ENCODE measurements at places on chromosomes 3 and 15.
A peak's percentile ranks its signal among the peaks of the same experiment; 100 is the strongest.

DNA sequence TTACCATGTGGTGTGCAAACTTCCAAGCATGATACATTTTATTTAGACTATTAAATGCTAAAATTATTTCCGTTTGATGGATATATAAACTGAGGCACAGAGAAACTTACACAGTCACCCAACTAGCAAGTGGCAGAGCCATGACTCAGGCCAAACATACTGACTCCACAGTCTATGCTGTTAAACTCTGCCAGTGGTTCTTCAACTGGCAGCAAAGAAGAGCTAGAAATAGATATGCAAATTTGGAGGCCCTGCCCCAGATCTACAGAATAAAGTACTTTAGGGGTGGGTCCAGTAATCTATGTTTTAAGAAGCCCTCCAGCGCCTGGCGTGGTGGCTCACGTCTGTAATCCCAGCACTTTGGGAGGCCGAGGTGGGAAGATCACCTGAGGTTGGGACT is 400.0 kb downstream of the FOXP1 start:
- no peak for DNase-seq
- peaks cover 32% of the 10 kb centered on the region for H3K36me3 ChIP-seq
- H3K27me3 ChIP-seq, result no peaks in the 10 kb centered on the region
- no peak overlapping the region for H3K27ac ChIP-seq
- H3K4me1 ChIP-seq, result no peaks in the 10 kb centered on the region

DNA sequence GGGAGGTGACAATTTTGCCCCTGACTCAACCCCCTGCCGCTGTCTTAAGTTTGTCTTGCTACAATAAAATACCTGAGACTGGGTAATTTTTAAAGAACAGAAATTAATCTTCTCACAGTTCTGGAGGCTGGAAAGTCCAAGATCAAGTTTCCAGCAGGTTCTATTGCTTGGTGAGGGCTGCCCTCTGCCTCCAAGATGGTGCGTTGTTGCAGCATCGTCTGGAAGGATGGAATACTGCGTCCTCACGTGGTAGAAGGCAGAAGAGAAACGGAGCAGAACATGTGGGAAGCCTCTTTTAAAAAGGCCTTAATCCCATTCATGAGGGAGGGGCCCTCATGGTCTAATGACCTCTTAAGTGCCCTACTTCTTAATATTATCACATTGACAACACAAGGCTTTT is 87.3 kb upstream of the SNTN start:
- no peaks in the 10 kb centered on the region for H3K36me3 ChIP-seq
- no peaks in the 10 kb centered on the region for H3K27me3 ChIP-seq
- no peak overlapping the region for H3K27ac ChIP-seq
- no peak for DNase-seq
- no peaks in the 10 kb centered on the region for H3K4me1 ChIP-seq

- no peaks in the 10 kb centered on the region for H3K36me3 ChIP-seq
- H3K4me1 ChIP-seq, result no peaks in the 10 kb centered on the region
- H3K27me3 ChIP-seq, result no peaks in the 10 kb centered on the region
Measured at GRCh38 chr3:151248772-151249337, 29.5 kb downstream of the P2RY14 start.

DNA sequence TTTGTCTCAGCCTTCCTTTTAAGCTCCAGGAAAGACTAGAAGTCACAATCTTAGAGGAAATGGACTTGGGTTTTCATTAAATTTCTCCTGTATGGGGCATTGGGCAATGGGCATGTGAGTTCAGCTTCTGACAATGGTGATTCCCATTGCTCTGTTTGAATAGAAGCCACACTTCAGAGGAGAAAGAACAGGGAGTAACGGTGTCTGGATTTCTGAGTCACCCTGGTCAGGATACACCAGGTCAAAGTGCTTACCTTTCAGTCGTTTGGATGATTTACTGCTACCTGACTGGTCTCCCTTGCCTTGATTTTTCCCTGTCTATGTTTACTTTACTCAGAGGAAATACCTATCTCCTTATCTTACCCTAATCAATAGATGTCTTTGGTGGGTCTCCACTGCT is 111.7 kb upstream of the VEPH1 start:
- no peaks in the 10 kb centered on the region for H3K36me3 ChIP-seq
- H3K27me3 ChIP-seq, result no peaks in the 10 kb centered on the region
- no peak overlapping the region for H3K4me3 ChIP-seq
- H3K27ac ChIP-seq, result no peak overlapping the region

DNA sequence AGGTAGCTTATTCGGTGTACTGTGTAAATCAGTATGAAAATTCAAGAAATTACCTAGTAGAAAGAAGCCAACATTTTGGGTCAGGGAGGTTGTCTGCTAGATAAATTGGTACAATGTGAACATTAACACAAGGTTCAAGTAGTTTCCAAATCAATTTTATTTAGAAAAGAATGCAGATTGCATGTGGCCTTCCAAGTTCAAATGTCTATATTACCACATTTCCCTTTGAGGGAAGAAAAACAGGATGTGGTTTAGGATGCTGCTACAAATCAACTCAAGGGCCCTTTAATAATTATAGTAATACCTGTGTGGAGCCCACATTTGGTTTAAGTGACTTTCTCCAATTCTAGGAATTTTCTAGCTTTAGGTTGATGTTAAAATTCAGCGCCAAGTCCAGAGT is 57.5 kb downstream of the CADPS start:
- no peaks in the 10 kb centered on the region for H3K27me3 ChIP-seq
- no peak overlapping the region for H3K27ac ChIP-seq
- DNase-seq, result no peak
- no peaks in the 10 kb centered on the region for H3K36me3 ChIP-seq
- peaks cover 2% of the 10 kb centered on the region for H3K4me1 ChIP-seq

- no peak overlapping the region for H3K4me3 ChIP-seq
- H3K27me3 ChIP-seq, result no peaks in the 10 kb centered on the region
- H3K4me1 ChIP-seq, result peaks cover 3% of the 10 kb centered on the region
- peaks cover 8% of the 10 kb centered on the region for H3K36me3 ChIP-seq
- H3K27ac ChIP-seq, result no peak overlapping the region
- no peak for DNase-seq
Measured at GRCh38 chr3:38985981-38986380, 65.8 kb downstream of the SCN11A start.

GRCh38 chr15:35307676-35308075 is 222.6 kb upstream of the NANOGP8 start:
- no peaks in the 10 kb centered on the region for H3K4me1 ChIP-seq
- H3K27ac ChIP-seq, result no peak overlapping the region
- H3K27me3 ChIP-seq, result no peaks in the 10 kb centered on the region
- DNase-seq, result no peak
- no peak overlapping the region for H3K4me3 ChIP-seq
- H3K36me3 ChIP-seq, result no peaks in the 10 kb centered on the region

- no peak for DNase-seq
- H3K36me3 ChIP-seq, result 0 out of 3 replicates have a peak, but pooled peaks cover 2% of the 10 kb centered on the region
- no peak overlapping the region for H3K27ac ChIP-seq
- no peaks in the 10 kb centered on the region for H3K4me1 ChIP-seq
- H3K4me3 ChIP-seq, result no peak overlapping the region
Measured at GRCh38 chr3:39843440-39843839, 34.0 kb downstream of the MYRIP start.

GRCh38 chr15:63600001-63600615 is 2.9 kb downstream of the FBXL22 start:
- H3K4me3 ChIP-seq, result peak overlapping the region; percentile 62
- peaks cover 3% of the 10 kb centered on the region for H3K27me3 ChIP-seq
- no peaks in the 10 kb centered on the region for H3K36me3 ChIP-seq
- DNase-seq, result peak; percentile 51

DNA sequence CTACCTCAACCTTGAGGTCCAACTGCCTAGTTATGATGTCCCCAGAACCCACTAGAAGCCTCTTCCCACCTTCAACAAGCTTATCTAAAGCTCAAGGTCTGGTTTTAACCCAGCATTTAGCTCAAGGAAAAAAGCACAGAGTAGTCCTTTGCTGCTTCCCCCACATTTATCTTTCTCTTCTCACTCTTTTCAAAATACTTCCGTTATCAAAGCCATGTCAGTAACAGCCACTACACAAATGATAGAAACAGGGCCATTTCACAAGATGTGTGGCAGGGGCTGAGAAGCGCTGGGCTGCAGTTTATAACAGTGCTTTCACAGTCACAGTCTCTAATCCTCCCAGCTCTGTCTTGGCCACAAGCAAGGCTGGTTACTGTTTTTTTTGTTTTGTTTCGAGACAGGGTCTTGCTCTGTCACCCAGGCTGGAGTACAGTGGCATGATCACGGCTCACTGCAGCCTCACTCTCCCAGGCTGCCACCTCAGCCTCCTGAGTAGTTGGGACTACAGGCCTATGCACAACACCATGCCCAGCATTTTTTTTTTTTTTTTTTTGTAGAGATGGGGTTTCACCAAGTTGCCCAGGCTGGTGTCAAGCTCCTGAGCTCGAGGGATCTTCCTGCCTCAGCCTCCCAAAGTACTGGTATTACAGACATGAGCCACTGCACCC is 218.8 kb downstream of the OSBPL10 start:
- H3K4me3 ChIP-seq, result no peak overlapping the region
- no peak for DNase-seq
- no peaks in the 10 kb centered on the region for H3K4me1 ChIP-seq
- H3K27me3 ChIP-seq, result no peaks in the 10 kb centered on the region
- H3K36me3 ChIP-seq, result peaks cover 8% of the 10 kb centered on the region
- no peak overlapping the region for H3K27ac ChIP-seq

GRCh38 chr15:24899367-24899766 is 55.4 kb upstream of the SNRPN start:
- no peak for DNase-seq
- H3K36me3 ChIP-seq, result peaks cover 16% of the 10 kb centered on the region
- H3K27ac ChIP-seq, result peak overlapping the region; percentile 92
- peaks cover 3% of the 10 kb centered on the region for H3K4me1 ChIP-seq
- H3K27me3 ChIP-seq, result no peaks in the 10 kb centered on the region
- 0 out of 3 replicates have a peak overlapping the region, but pooled peaks have one; percentile 13 for H3K4me3 ChIP-seq

- H3K4me3 ChIP-seq, result no peak overlapping the region
- peak; percentile 55 for DNase-seq
- no peaks in the 10 kb centered on the region for H3K36me3 ChIP-seq
- no peaks in the 10 kb centered on the region for H3K4me1 ChIP-seq
Measured at GRCh38 chr15:78372880-78373279, 32.7 kb downstream of the CRABP1 start.

GRCh38 chr3:140203510-140203909 is 268.5 kb downstream of the CLSTN2 start:
- no peak for DNase-seq
- no peaks in the 10 kb centered on the region for H3K36me3 ChIP-seq
- peaks cover 24% of the 10 kb centered on the region for H3K4me1 ChIP-seq
- no peaks in the 10 kb centered on the region for H3K27me3 ChIP-seq
- no peak overlapping the region for H3K27ac ChIP-seq

DNA sequence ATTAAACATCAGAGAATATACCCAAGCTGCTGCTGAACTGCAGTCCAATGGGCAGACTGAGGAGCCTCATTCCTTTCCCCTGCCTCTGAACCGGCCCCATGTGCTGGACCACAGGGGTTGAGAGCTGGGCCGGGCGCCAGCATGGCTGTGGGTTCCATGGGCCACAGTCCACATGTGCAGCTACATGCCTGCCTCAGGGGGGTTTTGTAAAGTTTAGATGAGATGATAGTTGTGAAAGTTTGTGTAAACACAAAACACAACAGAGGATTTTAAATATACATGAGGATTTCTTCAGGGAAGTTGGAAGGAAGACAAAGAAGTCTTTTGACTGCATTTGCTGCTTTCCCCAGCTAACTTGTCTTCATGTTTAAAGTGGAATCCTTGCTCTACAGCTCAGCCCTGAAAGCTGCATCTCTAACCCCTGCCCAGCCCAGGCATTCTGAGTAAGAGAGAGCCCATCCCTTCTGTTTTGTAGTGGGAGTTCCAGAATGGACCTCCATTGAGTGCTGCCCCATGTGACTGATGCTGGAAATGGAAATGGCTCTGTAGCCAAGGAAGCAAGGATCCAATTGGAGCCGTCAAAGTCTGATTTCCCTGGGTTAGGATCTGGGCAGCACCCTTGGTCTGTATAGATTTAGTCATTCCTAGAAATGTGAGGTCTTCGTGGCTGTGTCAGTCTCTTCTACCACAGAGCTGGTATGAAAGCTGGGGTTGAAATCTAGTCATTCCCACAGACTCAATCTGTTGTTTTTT is 17.5 kb downstream of the SLC12A8 start:
- peaks cover 12% of the 10 kb centered on the region for H3K4me1 ChIP-seq
- H3K36me3 ChIP-seq, result no peaks in the 10 kb centered on the region
- H3K27ac ChIP-seq, result no peak overlapping the region
- no peak overlapping the region for H3K4me3 ChIP-seq

DNA sequence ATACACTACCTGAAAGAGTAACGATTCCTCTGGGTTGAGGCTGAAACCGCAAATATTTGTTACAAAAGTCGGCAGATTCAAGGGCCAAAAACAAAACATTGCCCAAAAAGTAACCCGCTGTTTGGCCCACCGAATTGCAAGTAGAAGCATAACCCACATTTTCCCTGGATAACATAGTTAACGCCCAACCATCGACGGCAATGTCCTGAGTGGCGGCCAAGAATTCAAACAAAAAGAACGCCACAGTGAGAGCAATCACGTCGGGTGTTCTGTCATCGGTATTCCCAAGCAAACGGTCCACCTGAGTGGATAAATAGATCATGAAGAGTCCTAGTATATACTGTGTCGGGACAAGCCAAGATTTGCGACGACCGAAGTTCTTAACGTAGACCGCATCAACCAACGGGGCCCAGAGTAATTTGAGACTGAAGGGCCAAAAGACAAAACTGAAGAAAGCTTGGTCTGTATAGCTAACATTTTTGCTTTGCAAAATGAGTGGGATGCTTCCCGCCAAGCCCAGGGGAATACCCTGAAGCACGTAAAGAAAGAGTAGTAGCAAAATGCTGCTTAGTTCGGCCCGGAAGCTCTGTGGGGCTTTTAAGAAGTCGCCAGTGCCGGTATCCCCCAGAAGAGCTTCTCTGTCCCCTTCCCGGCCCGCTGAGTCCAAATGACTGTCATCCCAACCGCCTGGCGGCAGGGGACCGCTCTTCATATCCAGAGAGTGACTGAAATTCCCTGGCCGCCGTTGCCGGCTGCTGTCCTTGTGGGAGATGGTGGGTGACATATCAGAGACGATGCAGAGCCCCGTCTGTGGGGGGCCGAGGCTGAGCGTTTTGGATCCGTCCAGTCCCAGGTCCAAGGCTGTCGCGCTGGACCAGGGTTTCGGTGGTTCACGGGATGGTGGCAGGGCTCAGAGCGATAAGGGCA is 750 bp downstream of the SLC33A1 start:
- no peaks in the 10 kb centered on the region for H3K36me3 ChIP-seq
- H3K4me1 ChIP-seq, result no peaks in the 10 kb centered on the region
- DNase-seq, result no peak
- H3K4me3 ChIP-seq, result peak overlapping the region; percentile 95

GRCh38 chr3:187318819-187319616 is 27.5 kb upstream of the MASP1 start:
- H3K4me3 ChIP-seq, result no peak overlapping the region
- peaks cover 4% of the 10 kb centered on the region for H3K4me1 ChIP-seq
- no peaks in the 10 kb centered on the region for H3K36me3 ChIP-seq

DNA sequence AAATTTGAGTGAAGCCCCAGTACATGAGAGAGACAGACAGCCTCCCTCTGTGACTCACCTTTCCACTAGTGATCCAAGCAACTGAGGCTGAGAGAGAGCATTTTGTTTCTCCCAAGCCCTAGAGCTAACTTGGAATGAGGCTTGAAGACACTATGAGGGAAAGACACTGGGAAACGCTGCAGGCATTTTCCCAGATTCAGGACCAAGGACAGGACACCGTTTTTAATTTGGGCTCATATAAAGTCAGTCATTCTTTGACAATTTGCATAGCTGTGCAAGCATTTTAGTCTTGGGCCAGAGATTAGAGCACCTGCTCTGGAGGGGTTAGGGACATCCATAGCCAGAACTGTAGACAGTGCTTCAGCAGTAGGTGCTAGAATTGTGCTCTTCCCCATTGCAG is 249.0 kb downstream of the AGBL1 start:
- H3K36me3 ChIP-seq, result peaks cover 11% of the 10 kb centered on the region
- no peaks in the 10 kb centered on the region for H3K27me3 ChIP-seq
- H3K4me1 ChIP-seq, result no peaks in the 10 kb centered on the region
- H3K27ac ChIP-seq, result no peak overlapping the region

GRCh38 chr15:85172846-85173490 is 191.3 kb downstream of the PDE8A start:
- H3K36me3 ChIP-seq, result peaks cover 19% of the 10 kb centered on the region
- no peaks in the 10 kb centered on the region for H3K4me1 ChIP-seq
- no peak overlapping the region for H3K4me3 ChIP-seq
- no peak overlapping the region for H3K27ac ChIP-seq

Measured in H9 (cell line).